COLO829 (cell line): ENCODE measurements at places on chromosomes 1 and 21.
A peak's percentile ranks its signal among the peaks of the same experiment; 100 is the strongest.

- DNase-seq, result no peak
Observed at GRCh38 chr1:19374083-19374801, 62.1 kb downstream of the SLC66A1 start.

GRCh38 chr21:43312751-43313169 lies 114.2 kb downstream of the SIK1 start:
- DNase-seq, result no peak

DNA sequence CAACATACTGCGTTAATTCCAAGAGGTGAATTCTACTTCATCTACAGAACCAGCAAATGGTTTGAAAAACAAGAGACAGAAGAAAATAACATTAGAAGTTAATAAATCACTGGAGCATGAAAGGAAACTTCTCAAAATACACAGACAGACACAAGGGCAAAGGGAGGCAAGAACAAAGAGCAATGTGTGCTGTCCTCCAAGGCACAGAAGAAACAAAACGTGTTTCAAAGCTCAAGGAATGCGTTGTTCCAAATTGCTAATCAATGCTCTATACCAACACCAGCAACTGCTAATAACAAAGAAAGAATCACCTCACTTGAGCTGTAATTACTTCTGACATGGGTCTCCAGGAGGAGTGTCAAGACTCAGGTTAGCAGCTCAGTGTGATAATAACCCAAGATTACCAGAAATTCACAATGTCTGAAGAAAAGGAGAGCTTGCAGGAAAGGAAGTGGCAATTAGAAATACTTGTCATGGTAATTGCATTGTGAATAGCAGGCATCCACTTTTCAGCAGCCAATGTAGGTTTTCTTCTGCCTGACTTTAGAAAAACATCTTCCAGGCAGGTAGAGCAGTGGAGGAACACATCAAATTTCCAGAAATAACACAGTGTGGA lies 175.4 kb downstream of the SEC16B start:
- DNase-seq, result no peak

DNA sequence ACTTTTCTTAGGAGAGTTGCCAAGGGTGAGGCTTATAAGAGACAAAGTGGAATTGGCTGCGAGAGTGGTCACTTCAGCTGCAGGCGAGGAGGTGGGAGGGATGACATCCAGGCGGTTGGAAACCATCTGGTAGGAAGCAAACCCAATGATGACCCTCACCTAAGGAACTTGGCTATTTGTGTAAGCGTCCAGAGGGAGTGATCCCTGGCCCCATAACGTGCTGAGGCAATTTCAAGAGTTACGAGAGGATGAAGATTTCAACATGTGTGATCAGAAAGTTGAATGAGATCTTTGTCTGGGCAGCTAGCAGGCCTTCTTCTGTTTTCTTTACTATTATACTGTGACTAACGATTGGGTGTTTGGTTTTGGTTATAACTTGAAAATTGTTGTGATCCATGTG lies 102.7 kb upstream of the VANGL1 start:
- no peak for DNase-seq

- DNase-seq, result no peak
Observed at GRCh38 chr1:186819563-186819962, 9.2 kb upstream of the PLA2G4A start.

DNA sequence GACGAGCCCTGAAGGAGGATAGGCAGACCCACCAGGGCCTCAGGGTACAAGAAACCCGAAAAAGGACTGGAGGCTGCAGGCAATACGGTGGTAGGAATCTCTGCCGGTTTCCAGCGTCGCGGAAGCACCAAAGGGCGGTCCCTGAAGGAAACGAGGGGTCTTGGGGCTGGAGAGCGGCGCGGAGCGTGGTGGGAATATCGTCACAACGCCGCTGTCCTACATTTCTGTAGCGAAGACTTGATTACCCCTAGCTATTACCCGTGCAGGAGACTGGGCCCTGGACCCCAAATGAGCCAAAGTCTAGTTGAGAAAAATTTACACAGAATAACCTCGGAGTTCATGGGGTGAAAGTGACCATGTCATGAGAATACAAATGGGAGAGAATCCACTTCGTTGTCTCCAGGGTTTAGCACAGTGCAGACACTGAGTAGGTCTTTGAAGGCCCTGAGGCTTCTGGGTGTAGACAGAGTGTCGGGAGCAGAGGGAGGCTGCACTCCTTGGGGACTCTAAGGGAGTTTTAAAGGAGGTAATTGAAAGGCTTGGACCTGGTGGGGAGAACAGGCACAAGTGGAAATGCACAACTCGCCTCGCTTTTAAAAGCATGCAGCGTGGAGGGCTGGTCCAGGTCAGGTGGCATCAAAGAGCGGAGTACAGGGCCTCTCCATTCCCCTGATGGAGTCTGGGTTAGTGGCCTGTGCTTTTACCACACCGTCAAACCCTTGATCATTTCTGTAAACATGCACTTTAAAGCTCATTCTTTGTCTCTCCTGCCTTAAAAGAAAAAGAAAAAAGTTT lies 1.5 kb downstream of the ATP1A1 start:
- no peak for DNase-seq

DNA sequence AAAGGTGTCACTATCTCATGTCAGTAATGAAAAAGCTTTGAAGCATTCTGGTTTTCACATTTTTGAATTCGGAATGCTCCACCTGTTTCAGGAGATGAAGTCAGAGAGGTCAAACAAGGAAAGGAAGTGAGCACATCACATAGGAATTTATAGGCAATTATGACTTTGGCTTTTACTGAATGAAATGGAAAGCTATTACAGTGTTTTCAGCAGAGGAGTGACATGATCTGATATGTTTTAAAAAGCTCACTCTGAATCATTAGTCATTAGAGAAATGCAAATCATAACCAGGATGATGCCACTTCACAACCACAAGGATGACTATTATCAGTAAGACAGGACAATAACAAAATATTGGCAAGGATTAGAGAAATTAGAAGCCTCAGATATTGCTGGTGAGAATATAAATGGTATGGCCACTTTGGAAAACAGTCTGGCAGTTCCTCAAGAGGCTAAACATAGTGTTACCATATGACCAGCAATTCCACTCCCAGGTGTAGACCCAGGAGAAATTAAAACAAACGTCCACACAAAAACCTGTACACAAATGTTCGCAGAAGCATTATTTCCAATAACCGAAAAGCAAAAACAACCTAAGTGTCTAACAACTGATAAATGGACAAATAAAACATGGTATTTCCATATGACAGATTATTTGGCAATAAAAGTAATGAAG lies 7.5 kb downstream of the TAF1A start:
- no peak for DNase-seq

- no peak for DNase-seq
Observed at GRCh38 chr1:245748240-245748639, 593.5 kb downstream of the KIF26B start.

GRCh38 chr1:2548068-2548589 lies 8.0 kb upstream of the TNFRSF14 start:
- peak; percentile 57 for DNase-seq

DNA sequence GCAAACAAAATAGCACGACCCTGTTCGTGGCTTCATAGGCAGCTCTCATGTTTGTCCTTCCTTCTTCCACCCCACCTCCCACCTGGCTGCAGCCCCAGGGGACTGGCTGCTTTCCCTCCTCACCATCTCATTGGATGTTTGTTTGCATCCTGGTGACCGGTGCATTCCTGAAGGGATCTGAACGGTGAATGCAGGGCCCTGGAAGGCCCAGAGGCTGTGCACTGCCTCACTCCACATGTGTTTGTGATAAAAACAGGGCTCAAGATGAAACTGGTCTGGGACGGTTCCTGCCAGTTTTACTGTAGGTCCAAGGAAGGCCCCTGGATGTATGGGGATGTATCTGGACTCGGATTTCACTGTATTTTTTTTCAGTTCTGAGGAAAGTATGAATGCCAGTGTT lies 42.8 kb downstream of the CNN3 start:
- DNase-seq, result no peak

DNA sequence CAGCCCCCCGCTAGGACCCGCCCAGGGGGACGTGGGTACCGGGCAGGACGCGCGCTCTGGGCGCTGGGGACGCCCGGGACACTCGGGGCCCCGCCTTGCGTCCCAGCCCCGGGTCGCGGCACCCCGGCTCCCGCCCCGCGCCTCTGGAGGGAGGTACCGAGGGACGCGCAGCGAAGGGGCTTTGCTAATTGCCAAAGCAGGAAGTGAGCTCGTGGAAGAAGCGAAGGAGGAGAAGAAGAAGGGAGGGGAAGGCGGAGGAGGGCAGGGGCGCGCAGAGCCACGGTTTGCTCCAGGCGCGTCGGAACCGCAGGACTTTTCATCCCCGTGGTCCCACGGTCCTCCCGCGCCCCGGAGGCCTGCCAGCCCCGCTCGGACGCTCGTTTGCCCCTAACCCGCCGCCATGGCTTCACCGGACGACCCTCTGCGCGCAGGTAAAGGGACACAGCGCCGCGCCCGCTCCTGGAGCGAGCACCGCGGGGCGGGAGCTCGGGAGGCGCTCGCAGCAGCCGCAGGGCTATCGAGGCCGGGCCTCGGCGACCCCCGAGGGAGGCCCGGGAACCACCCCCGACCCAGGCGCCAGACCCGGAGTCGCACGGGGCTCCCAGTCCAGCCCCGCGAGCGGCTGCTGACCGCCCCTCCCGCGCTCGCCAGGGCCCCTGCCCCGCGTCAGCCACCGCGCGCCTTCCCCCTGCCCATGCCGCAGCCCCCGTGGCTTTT lies 1.3 kb downstream of the EDARADD start:
- DNase-seq, result no peak

DNA sequence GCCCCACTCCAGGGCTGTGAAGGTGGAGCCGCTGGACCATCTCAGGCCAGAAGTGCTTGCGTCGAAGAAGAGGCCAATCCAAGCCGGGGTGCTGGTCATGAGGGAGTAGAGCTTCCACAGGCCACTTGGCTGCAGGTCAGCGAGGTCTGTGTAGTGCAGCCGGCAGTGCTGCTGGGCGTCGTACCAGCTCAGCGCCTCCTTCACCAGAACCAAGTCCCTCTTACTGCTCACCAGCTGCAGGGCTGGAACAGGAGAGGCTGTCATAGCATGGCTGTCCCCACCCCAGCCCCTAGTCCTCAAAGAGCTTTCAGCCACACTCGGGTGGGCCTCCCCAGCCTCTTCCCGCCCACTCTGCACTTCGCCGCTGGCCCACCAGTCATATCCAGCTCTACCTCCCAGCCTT lies 2.2 kb downstream of the CLEC20A start:
- no peak for DNase-seq

DNA sequence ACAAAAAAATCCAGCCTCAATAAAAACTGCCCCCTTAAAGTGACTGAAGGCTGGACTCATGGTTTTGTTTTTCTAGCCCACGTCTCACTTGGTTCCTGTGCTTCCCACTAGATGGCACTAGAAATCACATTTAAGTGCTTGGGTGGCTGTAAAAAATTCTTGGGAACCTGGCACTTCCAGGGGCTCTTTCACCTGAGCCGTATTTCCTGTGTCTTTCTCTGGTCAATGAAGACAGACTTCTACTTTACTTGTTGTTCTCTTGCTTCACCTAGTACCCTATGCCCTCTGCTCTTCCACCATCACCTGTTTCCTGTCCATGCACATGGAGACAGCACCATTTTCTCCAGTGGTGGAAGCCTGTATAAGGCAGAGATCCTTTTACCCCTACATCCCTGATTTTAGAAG lies 20.0 kb downstream of the METTL13 start:
- peak; percentile 56 for DNase-seq

DNA sequence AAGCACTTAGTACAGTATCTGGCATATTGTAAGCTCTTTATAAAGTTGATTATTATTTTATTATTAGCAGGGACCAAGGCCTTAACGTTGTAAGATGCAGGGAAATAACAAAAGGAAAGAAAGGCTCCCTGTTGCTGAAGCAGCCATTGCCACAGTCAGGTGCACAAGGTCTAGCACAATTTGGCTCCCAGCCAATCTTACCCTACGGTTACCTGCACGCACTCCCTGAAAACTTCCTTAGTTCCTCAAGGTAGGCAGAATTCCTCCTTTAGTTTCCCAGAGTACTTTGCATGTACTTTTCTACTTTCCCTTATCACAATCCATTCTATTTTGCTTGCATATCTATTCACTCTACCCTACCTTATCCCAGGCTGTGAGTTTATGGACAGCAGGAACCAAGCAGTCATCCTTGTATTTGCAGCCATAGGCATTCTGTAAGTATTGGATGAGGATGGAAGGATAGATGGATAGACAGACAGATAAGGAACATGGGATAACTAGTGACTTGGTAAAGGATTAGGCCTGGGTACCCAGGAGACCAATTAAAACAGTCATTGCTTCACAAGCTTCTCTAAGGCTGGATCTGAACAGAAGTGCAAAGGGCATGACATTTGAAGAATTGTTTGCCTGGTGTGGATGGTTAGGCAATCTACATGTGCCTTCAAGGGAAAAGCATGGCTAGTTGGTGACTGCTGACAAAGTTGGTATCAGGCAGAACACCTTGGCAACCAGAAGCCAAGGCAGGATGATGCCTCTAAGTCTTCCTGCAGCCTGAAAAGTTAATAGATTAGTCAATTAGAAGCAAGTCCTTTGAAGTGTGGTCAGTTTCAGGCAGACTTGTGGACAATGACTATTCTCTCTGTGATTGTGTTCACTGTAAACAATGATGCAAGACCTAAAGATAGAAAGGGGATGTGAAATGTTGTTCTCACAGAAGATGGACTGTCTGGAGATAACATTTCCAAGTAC lies 20.8 kb upstream of the JAK1 start:
- DNase-seq, result no peak

GRCh38 chr1:229986737-229987337 lies 80.2 kb upstream of the GALNT2 start:
- no peak for DNase-seq
